ENCODE measurements at places on chromosomes 16 and 17.

GRCh38 chr17:15446036-15446435 is 21.4 kb downstream of the CDRT4 start:
- DNase-seq: no peak

DNA sequence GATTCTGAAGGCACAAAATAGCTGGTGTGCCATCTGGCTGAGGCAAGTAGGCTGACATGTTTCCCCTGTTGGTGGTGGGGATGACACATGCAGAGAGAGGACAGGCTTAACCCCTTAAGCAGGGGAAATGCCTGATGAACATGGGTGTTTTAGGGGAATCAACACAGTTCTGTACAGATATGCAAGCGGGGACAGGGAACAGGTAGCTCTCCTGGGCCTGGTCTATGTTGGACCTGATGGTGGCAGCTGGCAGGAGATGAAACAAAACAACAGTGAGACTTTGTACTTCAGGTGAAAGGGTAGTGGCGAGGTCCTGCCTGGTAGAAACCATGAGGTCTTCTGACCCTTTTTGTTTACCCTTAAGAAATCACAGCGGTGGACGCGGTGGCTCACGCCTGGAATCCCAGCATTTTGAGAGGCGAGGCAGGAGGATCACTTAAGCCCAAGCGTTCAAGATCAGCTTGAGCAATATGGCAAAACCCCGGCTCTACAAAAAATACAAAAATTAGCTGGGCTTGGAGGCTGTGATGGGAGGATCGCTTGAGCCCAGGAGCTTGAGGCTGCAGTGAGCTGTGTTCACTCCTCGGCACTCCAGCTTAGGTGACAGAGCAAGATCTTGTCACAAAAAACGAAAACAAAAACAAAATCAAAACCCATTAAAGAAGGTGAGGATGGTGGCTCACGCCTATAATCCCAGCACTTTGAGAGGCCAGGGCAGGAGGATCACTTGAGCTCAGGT is 10.5 kb downstream of the OR1F1 start:
- no peak for DNase-seq

DNA sequence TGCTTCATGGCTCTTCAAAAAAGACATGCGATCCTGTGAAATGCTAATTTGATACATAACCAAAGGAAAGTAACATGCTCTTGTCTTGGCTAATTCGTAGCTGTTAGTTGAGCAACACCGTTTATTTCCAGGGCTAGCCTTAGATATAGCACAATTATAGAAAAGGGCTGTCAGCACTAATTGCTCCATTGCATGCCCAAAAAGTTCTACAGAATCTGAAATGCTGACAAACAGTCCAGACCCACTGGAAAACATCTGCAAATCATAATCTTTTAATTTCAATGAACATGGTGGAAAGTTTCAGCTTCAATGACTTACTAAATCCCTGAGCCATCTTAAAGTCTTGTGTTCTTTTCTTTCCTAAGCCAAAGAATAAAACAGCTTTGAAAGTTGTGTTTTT is 42.9 kb upstream of the NUDT7 start:
- no peak for DNase-seq

- DNase-seq: no peak
Measured at GRCh38 chr16:88200896-88201185, 181.9 kb upstream of the ZNF469 start.

GRCh38 chr17:75941442-75941819 is 589 bp upstream of the FBF1 start:
- no peak for DNase-seq

- peak; percentile 65 for DNase-seq
Measured at GRCh38 chr17:48724251-48725003, 1.4 kb downstream of the PRAC2 start.

DNA sequence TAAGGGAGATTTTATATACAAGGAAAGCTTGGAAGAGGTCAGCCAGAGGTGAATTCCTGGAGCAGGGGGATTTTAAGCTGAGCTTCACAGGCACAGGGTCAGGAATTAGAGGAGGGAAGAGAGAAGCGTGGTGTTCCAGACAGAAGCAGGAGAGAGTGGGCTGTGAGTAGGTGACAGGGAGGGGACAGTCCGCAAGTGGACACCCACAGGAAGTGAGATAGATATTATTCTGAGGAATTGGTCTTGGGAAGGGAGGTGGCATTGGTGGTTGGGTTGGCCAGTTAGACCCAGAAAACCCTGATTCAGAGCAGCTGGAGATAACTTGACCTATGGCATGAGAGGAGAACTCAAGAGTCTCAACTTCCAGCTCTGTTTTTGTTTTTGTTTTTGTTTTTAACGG is 14.7 kb downstream of the PHB1 start:
- DNase-seq: no peak

GRCh38 chr16:89442990-89443726 is 47.2 kb downstream of the ANKRD11 start:
- DNase-seq: no peak

DNA sequence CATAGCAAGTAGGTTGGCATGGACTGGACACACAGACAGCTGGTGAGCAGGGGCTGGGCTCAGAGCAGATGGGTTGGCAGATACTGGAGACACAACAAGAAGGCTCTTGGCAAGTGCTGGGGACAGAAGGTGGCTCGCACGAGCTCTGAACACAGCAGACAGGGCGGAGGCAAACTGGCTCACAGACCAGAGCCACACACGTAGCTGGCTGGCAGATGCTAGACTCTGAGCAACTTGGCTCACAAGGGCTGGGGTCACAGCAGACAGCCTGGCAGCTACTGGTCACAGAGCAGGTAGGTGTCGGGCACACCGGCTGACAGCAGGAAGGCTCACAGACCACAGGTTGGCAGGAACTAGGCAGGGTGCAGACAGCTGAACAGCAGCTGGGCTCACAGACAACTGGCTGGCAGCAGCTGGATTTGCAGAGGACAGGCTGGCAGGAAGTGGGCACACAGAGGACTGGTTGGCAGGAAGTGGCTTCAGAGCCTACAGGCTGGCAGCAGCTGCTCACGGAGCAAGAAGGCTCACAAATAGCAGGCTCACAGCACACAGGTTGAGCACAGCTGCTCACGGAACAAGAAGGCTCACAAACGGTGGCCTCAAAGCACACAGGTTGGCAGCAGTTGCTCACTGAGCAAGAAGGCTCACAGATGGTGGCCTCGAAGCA is 725 bp downstream of the KRTAP16-1 start:
- peak; percentile 31 for DNase-seq

- DNase-seq: no peak
Measured at GRCh38 chr16:27024010-27024409, 42.7 kb upstream of the C16orf82 start.

GRCh38 chr16:72025404-72026114 is 17.0 kb downstream of the DHODH start:
- no peak for DNase-seq

- no peak for DNase-seq
Measured at GRCh38 chr17:43316522-43317142, 82.2 kb upstream of the ARL4D start.

GRCh38 chr17:42342242-42343008 is 45.8 kb downstream of the STAT3 start:
- no peak for DNase-seq

DNA sequence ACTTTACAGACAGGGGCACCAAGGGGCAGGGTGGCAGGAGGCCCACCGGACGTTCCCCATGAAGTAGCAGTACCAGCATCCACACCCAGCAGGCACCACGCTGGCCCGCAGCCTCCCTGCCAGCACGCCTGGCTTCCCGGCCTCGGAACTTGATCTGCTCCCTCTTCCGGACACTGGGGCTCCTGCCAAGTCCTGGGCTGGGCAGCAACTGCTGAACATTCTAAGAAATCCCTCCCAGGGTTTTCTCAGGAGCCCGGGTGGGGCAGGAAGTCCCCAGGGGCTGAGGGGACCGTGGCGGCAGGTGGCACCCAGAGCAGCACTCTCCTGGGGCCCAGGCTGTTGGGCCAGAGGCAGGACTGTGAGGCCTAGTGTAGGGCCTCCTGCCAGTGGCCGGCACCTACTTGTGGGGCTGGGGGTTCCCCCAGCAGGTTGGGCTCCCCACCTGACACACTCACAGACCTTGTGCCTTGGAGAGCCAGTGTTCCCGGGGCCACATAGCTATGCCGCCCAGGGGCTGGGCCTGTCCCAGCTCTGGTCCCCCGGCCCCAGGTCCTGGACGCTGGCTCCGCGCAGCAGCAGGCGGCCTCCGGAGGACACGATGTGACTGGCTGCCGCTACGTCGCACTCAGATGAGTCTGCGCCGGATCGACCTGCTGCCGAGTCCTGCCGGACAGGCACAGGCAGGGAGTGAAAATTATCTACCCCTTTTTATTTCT is 86.2 kb upstream of the CBX4 start:
- DNase-seq: no peak

GRCh38 chr16:85767531-85767930 is 16.6 kb upstream of the C16orf74 start:
- DNase-seq: no peak

DNA sequence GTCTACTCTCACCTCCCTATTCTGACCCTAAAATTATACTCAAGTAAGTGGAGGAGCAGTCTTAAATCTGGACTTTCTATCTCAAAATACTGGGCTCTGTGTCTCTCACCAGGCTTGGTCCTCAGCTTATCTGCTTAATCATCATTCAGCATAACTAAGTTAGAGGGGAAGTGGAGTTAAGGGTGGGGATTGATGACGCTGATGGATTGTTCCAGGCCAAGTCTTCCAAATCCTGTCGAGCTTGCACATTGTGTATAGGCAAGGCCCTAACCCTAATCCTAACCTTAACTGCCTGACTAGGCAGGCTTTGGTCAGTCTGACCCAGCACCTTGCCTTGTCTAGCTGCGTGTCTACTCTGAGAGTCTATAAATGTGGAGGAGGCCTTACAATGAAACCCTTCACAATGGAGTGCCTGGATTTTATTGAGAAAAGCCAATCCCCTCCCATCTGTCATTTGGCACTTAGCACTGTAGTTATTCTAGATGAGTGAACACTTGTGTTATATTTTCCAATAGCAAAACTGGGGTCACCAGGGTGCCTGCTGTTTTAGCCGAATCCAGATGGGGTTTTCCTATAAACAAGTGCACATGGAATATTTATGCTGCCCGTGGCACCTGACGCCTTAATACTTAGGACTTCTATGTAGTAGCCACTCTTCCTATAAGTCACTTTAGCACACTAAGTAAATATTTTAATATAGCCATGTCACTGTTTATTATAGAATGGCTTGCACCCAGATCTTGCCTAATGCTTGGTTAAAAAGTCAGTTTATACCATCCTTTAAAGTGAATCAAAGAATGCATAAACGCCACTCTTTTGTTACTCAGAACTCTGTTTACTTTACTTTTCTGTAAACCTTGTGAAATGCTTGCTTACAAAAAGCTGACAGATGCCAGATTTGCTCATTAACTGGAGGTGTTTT is 193.2 kb upstream of the MYOCD start:
- DNase-seq: no peak

DNA sequence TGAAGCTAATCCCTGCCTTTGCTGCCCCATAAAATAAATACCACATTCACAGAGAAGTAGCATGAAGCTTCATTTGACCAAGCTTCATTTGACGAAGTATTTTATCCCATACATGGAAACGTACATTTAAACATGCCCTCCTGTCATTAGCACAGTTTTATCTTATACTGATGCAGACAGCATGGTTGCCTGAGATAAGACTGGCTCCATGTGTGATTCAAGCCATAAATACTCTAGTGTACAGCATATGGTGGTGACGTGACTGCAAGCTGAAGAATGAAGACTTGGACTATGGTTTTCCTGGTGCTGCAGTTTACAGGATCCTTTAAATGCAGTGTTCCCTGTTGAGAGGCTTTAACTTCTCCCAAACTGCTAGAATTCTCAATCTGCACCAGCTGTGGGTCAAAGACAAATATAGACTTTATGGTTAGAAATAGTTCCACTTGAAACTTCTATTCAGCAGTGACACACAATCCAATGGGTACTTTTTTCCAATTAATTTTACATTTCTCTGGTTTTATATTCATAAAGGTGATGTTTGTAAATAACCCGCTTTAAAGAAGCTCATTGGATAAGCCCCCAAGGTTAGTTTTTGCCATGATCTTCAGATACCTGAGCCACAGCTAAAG is 64.9 kb downstream of the CYB561 start:
- no peak for DNase-seq
